Right forelimb (tissue), 1 donor: ENCODE measurements at places on chromosomes 7 and 10.

GRCh38 chr7:101784292-101785127, 32.9 kb upstream of the CUX1 start:
- no peak for DNase-seq

- DNase-seq, result no peak
Measured at GRCh38 chr7:107467972-107468371, 1.9 kb upstream of the GPR22 start.

DNA sequence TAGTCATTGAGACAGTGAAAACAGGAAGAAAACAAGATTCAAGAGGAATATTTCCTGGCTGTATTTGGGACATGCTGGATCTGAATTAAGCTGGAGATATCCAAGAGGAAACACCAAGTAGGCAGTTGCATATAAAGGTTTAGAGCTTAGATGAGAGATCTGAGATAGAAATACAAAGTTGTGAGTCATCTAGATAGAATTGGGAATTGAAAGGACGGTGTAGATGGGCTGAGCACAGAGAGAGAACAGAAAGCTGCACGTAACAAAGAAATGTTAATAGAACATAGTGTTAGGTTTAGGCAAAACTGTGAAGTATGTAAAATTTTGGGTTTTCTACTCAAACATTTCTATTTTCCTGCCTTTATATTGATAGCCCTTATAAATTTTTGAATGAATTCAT, 218.5 kb upstream of the TMEM196 start:
- no peak for DNase-seq

DNA sequence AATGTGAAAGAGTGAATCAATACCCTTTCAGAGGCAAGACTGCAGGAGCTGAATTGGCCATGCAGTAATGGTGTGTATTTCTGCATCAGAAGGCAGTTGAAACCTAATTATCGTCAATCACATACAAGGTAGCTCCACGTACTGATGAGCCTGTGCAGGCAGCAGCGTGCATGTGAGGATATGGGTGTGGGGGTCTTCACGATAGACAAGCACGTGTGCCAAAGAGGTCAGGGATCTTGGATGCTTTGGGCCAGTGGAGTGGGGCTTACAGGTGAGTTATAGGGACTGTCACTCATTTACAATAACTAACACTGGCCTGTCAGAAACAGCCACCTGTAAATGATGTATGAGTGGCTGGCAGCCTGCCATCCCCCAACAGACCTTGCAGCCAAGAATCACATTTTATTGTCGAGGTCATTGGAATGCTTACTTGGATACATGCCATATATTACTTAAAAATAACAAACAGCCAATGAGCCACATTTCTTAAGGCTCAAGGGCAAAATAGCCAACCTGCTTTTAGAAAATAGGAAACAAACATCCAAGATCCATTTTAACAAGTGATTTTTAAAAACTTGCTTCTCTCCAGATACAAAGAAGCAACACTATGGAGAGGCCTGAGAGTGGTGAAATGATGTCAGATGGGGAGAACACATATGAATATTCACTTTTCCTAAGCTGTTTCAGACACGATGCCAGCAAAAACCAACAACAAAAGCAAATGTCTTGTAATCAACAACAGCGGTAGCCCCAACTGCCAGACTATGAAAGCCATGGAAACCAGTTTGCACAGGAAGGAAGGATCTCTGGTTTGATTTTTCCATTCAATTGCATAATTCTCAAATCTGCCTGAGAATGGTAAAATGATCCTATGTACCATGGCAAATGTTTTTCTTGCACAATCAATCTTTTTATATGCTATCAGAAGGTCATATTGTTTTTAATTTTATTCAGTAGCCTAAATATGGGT, 210.7 kb downstream of the SKAP2 start:
- DNase-seq, result no peak

- DNase-seq, result no peak
Measured at GRCh38 chr10:22805304-22805703, 90.9 kb upstream of the PIP4K2A start.

GRCh38 chr7:1696671-1697498, 26.8 kb downstream of the ELFN1 start:
- no peak for DNase-seq

GRCh38 chr10:66167816-66168215, 758.0 kb upstream of the LRRTM3 start:
- DNase-seq, result no peak

- DNase-seq, result no peak
Measured at GRCh38 chr7:110531186-110531585, 559.7 kb upstream of the LRRN3 start.

GRCh38 chr10:119872610-119872859, at the start of gene MCMBP:
Gene MCMBP (minus strand): TSS chr10:119872843. CDS start chr10:119872584, 259 bp downstream.
- DNase-seq, result no peak

DNA sequence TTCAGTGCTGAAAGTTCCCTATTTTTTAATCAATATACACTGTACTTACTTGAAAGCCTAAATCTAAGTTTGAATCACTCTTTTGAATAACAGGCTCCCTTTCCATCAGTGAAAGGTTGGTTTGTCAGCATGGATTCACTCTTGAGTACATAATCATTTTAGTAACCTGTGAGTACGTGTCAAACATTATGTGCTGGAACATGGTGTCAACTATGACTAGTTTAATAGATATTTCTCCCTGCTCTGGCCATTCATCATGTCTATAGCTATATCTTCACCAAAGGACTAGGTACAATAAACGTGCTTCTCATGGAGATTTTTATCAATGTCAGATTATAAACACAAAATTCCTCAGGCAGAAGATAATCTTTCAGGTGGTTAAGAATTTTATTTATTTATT, 61.7 kb upstream of the MDFIC start:
- no peak for DNase-seq
